ENCODE measurements at places on chromosomes 16 and 17.

- peak; percentile 46 for DNase-seq
These were observed 25.0 kb upstream of the BCAS3 start for GRCh38 chr17:60652454-60653247.

DNA sequence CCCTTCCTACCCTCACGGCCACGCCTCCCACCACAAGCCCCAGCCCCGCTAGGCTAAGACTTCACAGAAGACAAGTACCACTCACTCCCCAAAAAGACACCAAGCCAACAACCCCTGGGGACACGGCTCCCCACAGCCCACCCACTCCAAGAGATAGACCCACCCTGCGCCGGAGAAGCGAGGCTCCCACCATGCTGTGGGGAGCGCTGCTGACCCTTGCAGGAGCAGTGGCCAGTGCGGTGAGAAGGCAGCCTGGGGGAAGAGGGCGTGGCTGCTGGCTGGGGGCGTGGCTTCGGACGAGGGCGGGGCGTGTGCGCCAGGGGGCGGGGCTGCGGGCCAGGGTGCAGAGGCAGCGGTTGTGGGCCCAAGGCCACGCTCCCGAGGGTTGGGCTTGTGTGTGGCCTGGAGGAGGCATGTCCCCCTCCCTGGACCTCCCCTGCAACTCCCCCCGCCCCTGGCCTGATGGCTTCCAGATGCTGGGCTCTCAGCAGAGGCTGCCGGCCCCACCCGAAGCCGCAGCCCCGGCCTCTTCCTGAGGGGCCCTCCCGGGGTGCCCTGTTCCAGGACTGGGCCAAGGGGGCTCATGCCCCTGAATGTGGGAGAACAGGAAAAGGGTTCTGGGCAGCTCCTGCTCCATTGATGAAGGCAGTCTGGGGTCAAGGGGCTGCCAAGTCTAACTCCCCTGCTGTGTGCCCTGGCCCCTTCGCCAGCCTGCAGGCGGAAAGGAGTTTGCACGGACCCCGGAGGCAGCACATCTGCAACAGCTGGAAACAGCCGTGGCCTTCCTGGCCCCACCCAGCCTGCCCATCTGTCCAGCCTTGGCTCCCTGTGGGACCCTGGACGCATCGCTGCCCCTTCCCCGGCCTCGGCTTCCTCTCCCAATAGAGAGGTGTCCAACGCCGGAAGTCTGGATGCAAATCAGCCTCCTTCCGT is 9.1 kb downstream of the TFAP4 start:
- no peak for DNase-seq

DNA sequence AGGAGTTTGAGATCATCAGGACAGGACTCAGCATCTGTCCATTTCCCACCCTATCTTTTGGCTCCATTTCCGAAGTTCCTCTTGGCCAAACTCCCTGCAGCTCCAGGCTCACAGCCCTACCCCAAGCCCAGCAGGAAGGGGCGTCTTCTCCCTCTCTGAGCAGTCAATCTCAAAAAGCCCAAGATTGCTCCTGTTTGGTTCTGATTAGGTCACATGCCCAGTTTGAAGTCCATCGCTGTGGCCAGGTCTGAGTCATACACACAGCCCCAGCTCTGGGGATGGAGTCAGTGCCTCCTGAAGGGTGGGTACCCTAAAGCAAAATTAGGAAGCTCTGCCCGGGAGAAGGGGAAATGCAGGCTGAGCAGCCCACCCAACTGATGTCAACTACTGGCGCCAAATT is 23.9 kb downstream of the SNX20 start:
- no peak for DNase-seq

GRCh38 chr16:67658849-67659674 is 998 bp downstream of the ACD start:
- DNase-seq, result no peak

DNA sequence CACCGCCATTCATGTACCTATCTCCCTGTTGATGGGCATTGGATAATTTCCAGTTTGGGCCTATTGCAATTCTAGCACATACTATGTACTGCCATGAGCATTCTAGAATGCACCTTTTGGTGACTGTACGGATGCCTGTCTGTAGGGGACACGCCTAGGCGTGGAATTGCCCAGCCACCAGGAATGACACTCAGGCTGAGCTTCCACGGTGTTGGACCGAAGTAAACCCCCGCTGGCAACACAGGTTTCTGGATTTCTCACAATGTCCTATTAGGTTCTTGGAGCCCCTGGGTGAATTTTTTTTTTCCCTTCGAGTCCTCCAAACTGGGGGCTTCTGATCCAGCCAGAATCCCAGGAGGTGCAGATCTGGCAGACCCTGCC is 146.6 kb downstream of the IRF8 start:
- DNase-seq, result no peak

DNA sequence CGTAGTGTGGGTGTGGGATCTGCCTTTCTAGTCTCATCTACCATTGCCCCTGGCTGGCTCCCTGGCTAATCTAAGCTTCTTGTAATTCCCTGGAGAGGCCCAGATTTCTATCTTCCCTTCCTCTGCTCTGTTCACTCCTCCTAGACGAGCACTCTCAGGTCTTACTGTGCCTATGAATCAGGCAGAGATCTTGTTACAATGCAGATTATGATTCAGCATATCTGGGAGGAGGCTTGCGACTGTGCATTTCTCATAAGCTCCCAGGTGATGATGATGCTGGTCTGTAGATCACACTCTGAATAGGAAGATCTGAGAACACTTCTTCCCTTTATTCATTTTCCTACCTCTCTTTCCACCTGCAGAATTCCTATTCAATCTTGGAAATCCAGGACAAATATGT is 200.1 kb downstream of the CBLN1 start:
- DNase-seq, result no peak

- DNase-seq, result no peak
These were observed 198.9 kb upstream of the ASIC2 start for GRCh38 chr17:33491871-33492481.

DNA sequence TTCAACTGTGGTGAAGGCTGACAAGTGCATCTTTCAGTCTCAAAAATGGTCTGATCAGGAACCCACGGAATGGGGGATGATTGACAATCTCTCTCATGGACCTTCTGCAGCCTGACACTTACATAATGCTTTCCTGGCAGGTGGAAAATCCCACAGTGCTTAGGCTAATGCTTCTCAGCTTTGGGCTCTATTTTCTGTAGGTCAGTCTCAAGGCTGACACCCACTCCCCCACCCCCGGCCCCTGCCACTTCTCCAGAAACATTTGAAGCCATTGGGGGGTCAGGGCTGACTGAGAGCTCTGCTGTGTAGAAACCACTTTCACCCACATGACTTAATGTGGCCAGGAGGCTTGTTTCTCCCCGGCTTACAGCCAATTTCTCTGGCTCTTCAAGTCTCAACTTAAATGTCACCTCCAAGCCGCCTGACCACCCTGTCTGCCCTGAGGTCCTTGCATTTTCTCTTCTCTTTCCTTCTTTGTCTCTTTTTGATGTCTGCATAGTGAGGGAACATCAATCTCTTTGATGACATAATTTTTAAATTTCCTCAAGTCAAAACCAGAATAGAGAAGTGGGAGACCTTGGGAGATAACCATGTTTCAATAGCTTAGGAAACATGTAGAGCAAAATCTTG is 16.7 kb upstream of the IRF8 start:
- no peak for DNase-seq

DNA sequence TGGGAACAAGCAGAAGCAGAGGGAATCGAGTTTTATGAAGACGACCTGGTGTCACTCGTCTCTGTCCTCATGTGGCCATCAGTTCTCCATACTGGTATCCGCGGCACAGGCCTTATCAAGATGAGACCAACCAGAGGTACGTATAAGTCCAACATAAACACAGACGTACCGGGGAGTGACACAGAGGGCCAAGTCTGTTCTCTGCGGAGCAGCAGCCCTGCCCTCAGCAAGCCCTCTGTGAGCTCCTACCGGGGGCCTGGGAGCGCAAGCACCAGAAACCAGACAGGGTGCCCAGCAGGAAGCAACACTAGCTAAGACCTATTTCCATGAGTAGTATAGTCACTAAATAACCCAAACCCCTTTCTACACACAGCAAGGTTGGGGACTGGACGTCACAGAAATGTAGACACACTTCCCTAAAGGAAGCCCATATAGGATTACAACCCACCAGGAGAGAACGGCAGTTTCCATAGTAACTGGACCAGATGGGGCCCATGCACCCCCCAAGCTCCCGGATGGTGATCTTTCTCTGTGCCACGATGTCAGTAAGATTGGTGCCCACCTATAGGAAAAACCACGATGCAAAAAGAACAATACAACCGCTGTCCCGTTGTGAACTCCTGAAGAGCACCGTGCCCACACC is 911 bp downstream of the ARL16 start:
- no peak for DNase-seq

DNA sequence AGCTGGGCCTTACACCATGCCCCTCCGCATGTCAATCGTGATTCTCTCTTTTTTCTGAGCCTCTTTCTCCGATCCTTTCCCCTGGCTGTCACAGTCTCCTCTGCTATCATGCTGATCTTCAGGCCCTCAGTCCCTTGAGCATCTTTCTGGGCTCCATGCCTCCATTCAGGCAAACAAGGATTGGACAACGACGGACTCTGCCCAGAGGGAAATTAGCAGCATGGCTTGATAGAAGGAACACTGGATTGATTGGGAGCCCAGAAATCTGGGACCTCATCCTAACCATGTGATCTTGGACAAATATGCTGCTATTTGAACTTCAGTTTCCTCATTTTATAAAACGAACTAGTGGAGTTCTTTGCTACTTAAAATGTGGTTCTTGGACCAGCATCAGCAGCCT is 19.6 kb upstream of the PHF12 start:
- no peak for DNase-seq

DNA sequence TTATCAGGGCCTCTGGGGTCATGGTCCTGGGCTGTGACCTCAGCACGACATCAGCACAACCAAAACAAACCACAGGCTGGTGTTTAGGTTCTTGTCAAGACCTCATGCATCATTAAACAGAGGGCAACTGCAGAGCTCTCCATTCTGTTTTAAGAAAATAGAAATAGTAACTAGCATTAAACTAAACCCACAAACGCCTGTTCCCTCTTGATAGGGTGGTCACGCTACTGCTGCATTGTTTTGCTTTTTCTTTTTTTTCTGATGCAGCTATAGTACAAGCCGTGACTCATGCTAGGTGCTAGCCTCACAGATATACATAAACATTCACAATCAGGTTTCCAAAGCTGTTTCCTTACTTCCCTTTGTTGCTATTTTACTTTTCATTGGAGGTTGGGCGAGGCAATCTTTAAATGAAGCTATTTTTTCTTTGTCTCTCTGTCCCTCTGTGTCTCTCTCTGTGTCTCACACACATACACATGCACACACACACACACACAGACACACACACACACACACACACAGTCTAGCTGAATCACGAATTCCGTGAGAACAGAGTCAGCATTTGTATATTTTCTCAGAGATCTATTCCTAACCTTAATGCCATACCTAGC is 310.3 kb downstream of the CDH13 start:
- no peak for DNase-seq

GRCh38 chr17:45912319-45912718 is 18.0 kb downstream of the MAPT start:
- DNase-seq, result no peak

Measured in GM12864 (cell line).